IMR-90 (cell line): ENCODE measurements at places on chromosomes 3 and 15. TPM values are rescaled to one million over a fixed set of nuclear protein-coding genes. Genes with fewer than 3 reads are reported as not detected.

- H3K27ac ChIP-seq = peak overlapping the region; percentile 95
- H3K27me3 ChIP-seq = no peaks in the 10 kb centered on the region
- peaks cover 46% of the 10 kb centered on the region for H3K36me3 ChIP-seq
These were observed 145.0 kb downstream of the MYLK start for GRCh38 chr3:123739106-123739505.

Gene SPTBN5
- total RNA-seq = under 0.01 TPM in 2 replicates

DNA sequence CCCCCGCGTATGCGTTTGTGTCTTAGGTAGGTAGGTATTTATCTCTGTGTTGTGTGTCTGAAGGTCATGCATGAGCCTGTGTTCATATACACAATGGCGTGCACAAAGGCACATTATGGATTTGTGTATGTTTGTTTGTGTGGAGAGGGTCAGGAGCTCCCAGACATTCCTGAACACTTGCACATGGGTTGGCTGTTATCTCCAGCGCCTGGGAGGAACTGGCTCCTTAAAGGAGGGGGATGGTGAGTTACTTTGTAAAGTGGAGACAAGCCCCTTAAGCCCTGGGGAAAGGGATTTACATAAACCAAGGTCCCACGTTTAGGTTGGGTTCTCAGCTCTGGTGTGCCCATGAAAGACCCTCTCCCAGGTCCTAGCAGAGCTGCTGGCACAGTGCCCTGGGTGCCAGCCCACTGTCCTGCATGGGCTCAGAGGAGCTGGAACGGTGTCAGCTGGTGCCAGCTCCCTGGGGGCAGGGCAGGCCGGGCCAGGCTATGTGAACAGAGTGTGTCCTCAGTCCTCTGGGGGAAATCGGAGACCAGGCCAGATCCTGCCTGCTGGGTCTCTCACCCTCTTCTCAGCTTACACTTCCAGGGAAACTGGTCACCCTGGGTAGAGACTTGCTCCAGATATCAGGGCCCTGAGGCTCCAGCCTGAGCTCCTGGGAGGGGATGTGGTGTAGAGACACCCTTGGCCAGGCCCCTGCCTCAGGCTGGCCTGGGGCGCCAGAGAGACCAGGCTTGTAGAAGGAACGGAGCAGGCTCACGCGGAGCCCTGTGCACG, 25.1 kb downstream of the SNX33 start:
- H3K4me3 ChIP-seq = no peak overlapping the region
- no peaks in the 10 kb centered on the region for H3K27me3 ChIP-seq
- peaks cover 34% of the 10 kb centered on the region for H3K4me1 ChIP-seq
- H3K36me3 ChIP-seq = peaks cover 2% of the 10 kb centered on the region; the same call in 1 of the 2 replicates
- H3K27ac ChIP-seq = peak overlapping the region; percentile 78
- DNase-seq = peak; percentile 91

Gene IQCF5
- not detected in 2 replicates for total RNA-seq

- peaks cover 14% of the 10 kb centered on the region for H3K4me1 ChIP-seq
- no peak overlapping the region for H3K27ac ChIP-seq
- no peaks in the 10 kb centered on the region for H3K36me3 ChIP-seq
- no peaks in the 10 kb centered on the region for H3K27me3 ChIP-seq
These were observed 80.2 kb downstream of the PPARG start for GRCh38 chr3:12369029-12369428.

GRCh38 chr15:69562564-69562963, 109.9 kb downstream of the RPLP1 start:
- no peak overlapping the region for H3K27ac ChIP-seq
- DNase-seq = no peak
- H3K27me3 ChIP-seq = peaks cover 25% of the 10 kb centered on the region
- H3K4me3 ChIP-seq = no peak overlapping the region
- H3K4me1 ChIP-seq = peaks cover 9% of the 10 kb centered on the region
- no peaks in the 10 kb centered on the region for H3K36me3 ChIP-seq
